ENCODE measurements at places on chromosomes 5 and 9.

- no peak for DNase-seq
- H3K4me1 ChIP-seq = peaks cover 12% of the 10 kb centered on the region
- no peak overlapping the region for H3K27ac ChIP-seq
- peak overlapping the region; percentile 61 for H3K4me3 ChIP-seq
Measured at GRCh38 chr5:79020861-79021561, 35.9 kb upstream of the ARSB start.

DNA sequence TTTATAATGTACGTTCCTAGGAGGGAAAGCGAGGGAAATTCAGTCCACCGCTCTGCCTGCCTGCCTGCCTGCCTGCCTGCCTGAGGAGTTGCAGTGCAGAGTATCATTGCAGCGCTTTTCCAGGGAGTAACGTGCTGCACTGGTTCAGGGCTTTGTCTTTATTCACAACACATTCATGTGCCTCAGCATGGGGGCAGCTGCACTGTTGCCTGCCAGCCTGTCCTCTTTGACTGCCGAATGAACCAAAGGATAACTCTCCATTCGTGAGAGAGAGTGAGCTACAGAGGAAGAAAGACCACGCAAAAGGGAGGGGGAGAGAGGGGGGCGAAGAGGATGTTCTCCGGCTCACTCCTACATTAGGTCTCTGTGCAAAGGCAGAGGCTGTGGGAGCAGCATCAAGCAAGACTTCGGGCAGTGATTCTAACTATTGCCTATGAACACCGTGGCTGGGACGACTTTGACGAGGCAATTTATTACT lies 791.2 kb downstream of the MAT2B start:
- H3K27ac ChIP-seq = no peak overlapping the region
- H3K27me3 ChIP-seq = no peaks in the 10 kb centered on the region
- H3K36me3 ChIP-seq = no peaks in the 10 kb centered on the region
- H3K4me1 ChIP-seq = no peaks in the 10 kb centered on the region

- no peaks in the 10 kb centered on the region for H3K36me3 ChIP-seq
- H3K27ac ChIP-seq = peak overlapping the region; percentile 69
- no peaks in the 10 kb centered on the region for H3K27me3 ChIP-seq
Measured at GRCh38 chr5:138037907-138038633, 5.2 kb upstream of the FAM13B start.

GRCh38 chr5:169701910-169702451 lies 64.9 kb downstream of the DOCK2 start:
- H3K36me3 ChIP-seq = no peaks in the 10 kb centered on the region
- DNase-seq = no peak
- H3K27ac ChIP-seq = no peak overlapping the region

DNA sequence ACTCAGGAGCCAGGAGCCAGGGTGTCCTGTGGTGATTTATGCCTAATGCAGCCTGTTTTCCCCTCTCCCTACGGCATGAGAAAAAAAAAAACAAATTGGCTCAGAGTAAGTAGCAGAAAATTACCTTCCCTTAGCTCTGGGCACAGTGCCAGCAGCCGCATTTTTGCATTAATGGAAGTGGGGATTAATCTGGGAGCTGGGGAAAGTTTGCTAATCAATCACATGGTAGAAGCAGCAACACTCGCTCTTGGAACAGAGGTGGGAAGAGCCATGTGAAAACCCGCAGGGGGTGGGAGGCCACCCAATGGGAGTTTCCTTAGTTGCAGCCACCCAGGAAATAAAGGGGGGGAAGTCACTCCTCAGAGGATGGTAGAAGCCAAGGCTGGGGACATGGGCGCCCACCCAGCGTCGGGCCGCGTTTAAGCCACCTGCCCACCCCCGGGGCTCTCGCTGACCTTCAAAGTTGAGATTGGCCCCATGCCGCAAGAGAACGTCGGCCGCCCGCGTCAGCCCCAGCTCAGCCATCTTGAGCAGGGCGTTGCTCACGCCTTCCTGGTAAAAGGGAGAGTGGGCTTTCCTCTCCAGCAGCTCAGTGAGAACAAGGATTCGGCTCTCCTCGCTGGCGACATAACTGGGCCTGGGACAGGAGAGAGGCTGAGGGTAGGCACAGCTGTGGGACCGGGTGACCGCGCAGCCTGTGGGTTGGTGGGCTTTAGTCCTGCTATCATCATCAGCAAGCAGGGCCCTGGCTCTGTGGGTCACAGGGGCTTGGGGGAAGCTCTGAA lies 1.7 kb downstream of the ASB6 start:
- H3K36me3 ChIP-seq = peaks cover 34% of the 10 kb centered on the region
- H3K27ac ChIP-seq = no peak overlapping the region
- DNase-seq = no peak
- no peaks in the 10 kb centered on the region for H3K27me3 ChIP-seq
